ENCODE measurements at places on chromosomes 11 and 22. TPM values are rescaled to one million over a fixed set of nuclear protein-coding genes. Genes with fewer than 3 reads are reported as not detected.

Gene TMEM191B
- not detected for total RNA-seq

Gene CEP126
- 2.6 TPM for total RNA-seq

Gene BLID
- 11.4 TPM for total RNA-seq

Gene SYT12
- total RNA-seq, result not detected

Gene OPCML
- total RNA-seq, result not detected

Gene PHF21B
- total RNA-seq, result not detected

Gene C11orf87
- not detected for total RNA-seq

Gene C11orf21
- not detected for total RNA-seq

Gene TMPRSS13
- total RNA-seq, result not detected

Gene SLC22A24
- total RNA-seq, result not detected

Gene MMP13
- total RNA-seq, result not detected

Gene JAML
- total RNA-seq, result not detected

Gene NEFH
- 0.44 TPM for total RNA-seq

Gene CRYAB
- 48.3 TPM for total RNA-seq

Gene RASL10A
- total RNA-seq, result not detected

Gene CBY1
- total RNA-seq, result 14.3 TPM

Gene INPP5J
- under 0.01 TPM for total RNA-seq

Gene OR52I1
- not detected for total RNA-seq

Gene H19
- total RNA-seq, result 2.9 TPM

Gene OR5A1
- total RNA-seq, result not detected

Gene LDHAL6A
- total RNA-seq, result not detected

Gene RTN4R
- 0.15 TPM for total RNA-seq

Gene SF1
- total RNA-seq, result 106 TPM

Gene HSPB2
- 0.99 TPM for total RNA-seq

Gene ROM1
- total RNA-seq, result 3.9 TPM

Gene RRP8
- 11.9 TPM for total RNA-seq

Gene TESMIN
- 0.87 TPM for total RNA-seq

Gene OR51B5
- 0.29 TPM for total RNA-seq

Gene CRACR2B
- total RNA-seq, result 1.5 TPM

All from smooth muscle cell of trachea (primary cell).